ENCODE measurements at places on chromosomes 2 and 18.
A peak's percentile ranks its signal among the peaks of the same experiment; 100 is the strongest.

DNA sequence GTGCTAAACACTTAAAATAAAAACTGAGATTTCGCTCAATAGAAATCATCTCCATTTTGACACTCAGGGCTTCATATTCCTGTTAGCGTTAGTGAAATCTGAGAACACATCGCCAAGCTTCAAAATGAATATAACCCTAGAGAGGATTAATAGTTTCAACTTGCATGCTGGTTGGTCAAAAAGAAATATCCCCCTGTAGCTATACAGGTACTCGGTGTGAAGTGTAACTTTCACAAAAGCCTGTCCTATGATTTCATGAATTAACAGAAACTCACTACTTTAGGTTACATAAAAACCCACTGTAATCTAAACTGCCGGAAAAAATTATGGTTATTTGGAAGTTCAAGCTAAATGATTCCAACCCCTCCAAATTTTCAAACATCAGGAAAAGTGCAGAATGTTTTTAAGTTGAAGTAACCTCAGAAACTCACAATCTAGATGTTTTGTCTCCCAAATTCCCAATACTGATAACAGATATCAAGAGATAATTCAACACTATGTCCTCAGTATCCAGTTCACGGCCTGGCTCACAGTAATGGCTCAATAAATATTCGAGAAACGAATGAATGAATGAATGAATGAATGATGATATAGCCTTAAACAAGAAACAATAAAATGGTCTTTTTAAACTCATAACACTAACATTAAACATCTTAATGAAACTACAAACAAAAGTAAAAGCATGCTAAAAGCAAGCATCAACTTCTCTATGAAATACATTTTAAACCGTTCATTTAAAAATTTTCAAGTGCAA is 2.5 kb downstream of the TLK1 start:
- H3K4me1 ChIP-seq, result peaks cover 56% of the 10 kb centered on the region
- H3K4me3 ChIP-seq, result peak overlapping the region; percentile 94
- peaks cover 12% of the 10 kb centered on the region for H3K36me3 ChIP-seq
- DNase-seq, result no peak
- H3K27me3 ChIP-seq, result no peaks in the 10 kb centered on the region

DNA sequence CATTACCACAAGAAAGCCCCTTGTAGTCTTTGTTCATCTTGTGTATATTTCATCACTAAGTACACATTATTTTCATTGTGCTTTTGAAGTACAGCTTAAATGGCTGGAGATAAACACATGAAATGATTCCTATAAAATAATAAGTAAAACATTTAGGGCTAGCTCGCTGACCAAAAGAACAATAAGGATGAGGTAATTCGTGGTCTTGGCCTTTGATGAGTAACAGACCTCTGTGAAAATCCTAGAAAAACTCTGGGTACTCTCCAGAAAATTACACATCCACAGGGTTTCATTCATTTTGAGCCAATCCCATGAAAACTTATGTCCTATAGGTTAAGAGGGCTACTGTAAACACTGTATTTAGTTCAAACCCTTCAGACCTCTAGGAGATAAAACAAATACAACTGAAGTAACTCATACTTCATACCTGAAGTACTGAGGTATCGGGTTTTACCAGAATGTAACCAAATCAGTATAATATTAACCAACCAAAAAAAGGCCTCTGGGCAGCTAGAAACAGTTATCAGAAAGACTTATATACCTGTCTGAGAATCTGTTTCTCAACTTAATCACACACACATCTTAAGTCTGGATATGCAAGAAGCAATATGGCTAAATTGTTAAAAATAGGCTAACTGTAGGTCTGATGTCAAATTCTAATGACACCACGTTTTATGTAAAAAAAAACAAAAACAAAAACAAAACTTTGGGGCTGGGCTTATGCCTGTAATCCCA is 31.0 kb downstream of the CFAP36 start:
- H3K4me3 ChIP-seq, result no peak overlapping the region
- peaks cover 49% of the 10 kb centered on the region for H3K36me3 ChIP-seq
- DNase-seq, result no peak

DNA sequence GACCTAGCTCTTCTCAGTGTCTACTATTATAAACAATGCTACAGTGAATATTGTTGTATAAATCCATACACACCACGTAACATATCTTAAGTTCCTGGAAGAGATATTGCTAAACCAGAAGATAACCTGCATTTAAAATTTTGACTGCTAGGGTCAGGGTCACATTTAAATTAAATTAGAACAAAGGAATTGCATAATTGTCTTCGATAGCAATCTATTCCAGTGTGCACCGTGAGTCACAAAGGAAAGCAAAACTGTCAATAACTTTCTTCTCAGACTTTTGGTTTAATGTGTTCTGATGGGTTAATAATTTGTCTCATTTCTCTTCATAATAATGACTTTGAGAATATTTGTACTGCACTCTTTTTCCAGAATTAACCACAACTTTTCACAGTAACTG is 4.2 kb downstream of the GEN1 start:
- peaks cover 21% of the 10 kb centered on the region for H3K36me3 ChIP-seq
- no peak overlapping the region for H3K4me3 ChIP-seq
- H3K27me3 ChIP-seq, result no peaks in the 10 kb centered on the region
- no peak overlapping the region for H3K27ac ChIP-seq
- no peak for DNase-seq

- no peaks in the 10 kb centered on the region for H3K36me3 ChIP-seq
- H3K27ac ChIP-seq, result no peak overlapping the region
- no peaks in the 10 kb centered on the region for H3K4me1 ChIP-seq
- H3K27me3 ChIP-seq, result peaks cover 10% of the 10 kb centered on the region
- no peak overlapping the region for H3K4me3 ChIP-seq
Observed at GRCh38 chr2:173623438-173624319, 269.0 kb downstream of the CDCA7 start.

DNA sequence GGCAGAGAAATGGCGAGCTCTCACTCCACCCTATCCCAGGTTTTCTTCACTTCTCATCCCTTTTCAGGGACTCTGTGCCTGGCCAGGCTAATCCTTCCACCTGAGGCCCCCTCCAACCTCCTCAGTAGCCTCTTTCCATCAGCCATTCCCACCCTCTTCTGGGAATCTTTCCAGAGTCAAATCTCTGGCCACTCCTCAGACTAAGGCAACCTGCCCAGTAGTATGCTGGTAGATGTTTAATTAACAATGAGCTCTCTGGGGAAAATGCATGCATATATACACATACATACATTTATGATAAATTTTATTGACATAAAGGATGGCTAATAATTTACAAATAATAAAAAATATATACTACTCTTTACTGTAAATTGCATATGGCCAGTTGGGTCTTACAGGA is 11.4 kb upstream of the ASPRV1 start:
- peaks cover 18% of the 10 kb centered on the region for H3K4me1 ChIP-seq
- peaks cover 4% of the 10 kb centered on the region for H3K27me3 ChIP-seq
- H3K4me3 ChIP-seq, result no peak overlapping the region
- H3K27ac ChIP-seq, result no peak overlapping the region

- H3K36me3 ChIP-seq, result no peaks in the 10 kb centered on the region
- no peak for DNase-seq
- H3K27ac ChIP-seq, result no peak overlapping the region
- H3K4me1 ChIP-seq, result peaks cover 2% of the 10 kb centered on the region
- H3K4me3 ChIP-seq, result no peak overlapping the region
Observed at GRCh38 chr2:236163471-236164200, 4.5 kb downstream of the GBX2 start.

- H3K27ac ChIP-seq, result no peak overlapping the region
- H3K36me3 ChIP-seq, result peaks cover 64% of the 10 kb centered on the region
- DNase-seq, result no peak
- no peaks in the 10 kb centered on the region for H3K27me3 ChIP-seq
Observed at GRCh38 chr2:197414515-197414914, 20.3 kb downstream of the SF3B1 start.

- H3K27me3 ChIP-seq, result no peaks in the 10 kb centered on the region
- H3K4me3 ChIP-seq, result no peak overlapping the region
- H3K4me1 ChIP-seq, result no peaks in the 10 kb centered on the region
- DNase-seq, result no peak
- no peak overlapping the region for H3K27ac ChIP-seq
Observed at GRCh38 chr2:37786854-37787253, 115.4 kb upstream of the CDC42EP3 start.

DNA sequence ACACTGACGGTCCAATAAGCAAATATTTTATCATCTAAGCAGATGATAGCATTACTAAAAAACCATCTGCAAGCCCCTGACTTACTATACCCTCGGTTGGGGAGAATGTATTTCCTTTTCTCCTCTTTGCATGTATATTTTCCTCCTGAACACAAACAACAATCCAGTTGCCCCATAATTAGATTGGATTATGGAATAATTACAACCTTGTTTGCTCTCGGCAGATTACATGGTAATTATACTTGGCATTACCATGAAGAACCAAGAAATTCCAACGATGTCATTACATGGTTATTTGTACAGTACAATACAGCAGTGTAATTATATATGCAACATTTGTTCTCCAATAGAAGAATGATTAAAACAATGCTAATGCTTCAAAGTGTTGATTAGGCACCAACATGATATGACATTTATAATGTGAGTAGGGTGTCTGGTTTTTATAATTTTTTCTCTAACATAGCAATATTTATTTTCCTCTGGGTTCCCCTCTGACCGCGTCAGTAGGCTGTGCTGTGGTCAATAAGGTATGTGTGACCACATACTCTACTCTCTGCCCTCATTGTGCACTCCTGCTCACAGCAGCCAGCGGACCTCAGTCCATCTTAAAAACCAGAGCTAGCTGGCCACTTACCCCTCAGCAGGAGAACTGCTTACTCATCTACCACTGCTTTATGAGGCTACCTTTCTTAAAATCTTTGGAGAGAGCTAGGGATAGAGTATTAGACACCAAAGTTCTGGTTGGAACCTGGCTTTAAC is 176.1 kb downstream of the INSIG2 start:
- no peak overlapping the region for H3K27ac ChIP-seq
- peaks cover 7% of the 10 kb centered on the region for H3K27me3 ChIP-seq
- DNase-seq, result no peak
- no peak overlapping the region for H3K4me3 ChIP-seq

GRCh38 chr2:106160786-106161261 is 33.3 kb downstream of the UXS1 start:
- H3K27me3 ChIP-seq, result no peaks in the 10 kb centered on the region
- H3K27ac ChIP-seq, result peak overlapping the region; percentile 99
- H3K36me3 ChIP-seq, result peaks cover 71% of the 10 kb centered on the region
- peak; percentile 57 for DNase-seq
- peaks cover 75% of the 10 kb centered on the region for H3K4me1 ChIP-seq

GRCh38 chr2:124610866-124611265 is 585.8 kb downstream of the CNTNAP5 start:
- H3K36me3 ChIP-seq, result no peaks in the 10 kb centered on the region
- no peak overlapping the region for H3K4me3 ChIP-seq
- H3K27me3 ChIP-seq, result no peaks in the 10 kb centered on the region
- no peak for DNase-seq
- no peak overlapping the region for H3K27ac ChIP-seq

- peak overlapping the region; percentile 95 for H3K27ac ChIP-seq
- no peaks in the 10 kb centered on the region for H3K27me3 ChIP-seq
- peak overlapping the region; percentile 92 for H3K4me3 ChIP-seq
- peaks cover 10% of the 10 kb centered on the region for H3K4me1 ChIP-seq
- H3K36me3 ChIP-seq, result peaks cover 45% of the 10 kb centered on the region
Observed at GRCh38 chr18:35241448-35241804, 592 bp downstream of the ZNF397 start.

- H3K4me1 ChIP-seq, result peaks cover 4% of the 10 kb centered on the region
- no peaks in the 10 kb centered on the region for H3K36me3 ChIP-seq
- H3K27me3 ChIP-seq, result peaks cover 10% of the 10 kb centered on the region
- DNase-seq, result no peak
- no peak overlapping the region for H3K27ac ChIP-seq
Observed at GRCh38 chr2:203549406-203549805, 14.3 kb upstream of the RAPH1 start.

DNA sequence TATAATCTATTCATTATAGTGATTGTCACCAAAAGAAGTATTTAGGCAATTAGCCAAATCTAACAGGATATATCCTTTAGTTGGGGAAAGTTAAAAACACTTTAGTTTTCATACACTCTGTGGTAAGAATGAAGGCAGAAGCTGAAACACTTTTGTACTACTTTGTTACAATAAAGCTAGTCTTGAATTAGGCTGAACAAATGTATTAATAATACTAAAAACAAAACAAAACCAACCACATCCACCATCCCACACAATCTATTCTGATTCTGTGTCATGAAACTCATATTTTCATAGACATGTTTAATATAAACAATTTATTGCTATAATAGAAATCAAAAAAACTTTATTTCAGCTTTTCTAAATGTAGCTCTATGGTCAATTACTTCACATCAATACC is 508.8 kb downstream of the ZEB2 start:
- H3K27me3 ChIP-seq, result no peaks in the 10 kb centered on the region
- H3K4me1 ChIP-seq, result no peaks in the 10 kb centered on the region
- no peak for DNase-seq
- H3K36me3 ChIP-seq, result peaks cover 8% of the 10 kb centered on the region

- H3K4me3 ChIP-seq, result no peak overlapping the region
- no peak overlapping the region for H3K27ac ChIP-seq
- peaks cover 61% of the 10 kb centered on the region for H3K27me3 ChIP-seq
- H3K4me1 ChIP-seq, result no peaks in the 10 kb centered on the region
Observed at GRCh38 chr2:238848976-238849853, 1.3 kb downstream of the TWIST2 start.

DNA sequence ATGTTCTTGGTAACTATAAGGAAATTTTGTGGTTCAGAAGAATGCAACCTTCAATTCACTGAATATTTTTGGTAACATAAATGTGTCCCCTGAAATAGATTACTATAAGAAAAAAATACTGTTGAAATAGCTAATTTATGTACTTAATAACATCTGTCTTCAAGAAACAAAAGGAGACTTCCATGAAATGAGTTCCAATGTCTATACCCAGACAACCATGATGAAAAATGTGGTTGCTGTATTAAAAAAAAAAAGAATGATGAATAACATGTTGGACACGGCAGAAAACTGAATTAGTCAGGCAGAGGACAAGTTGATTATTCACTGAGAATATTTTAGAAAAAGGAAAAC is 98.5 kb downstream of the TACR1 start:
- peaks cover 3% of the 10 kb centered on the region for H3K27me3 ChIP-seq
- no peak overlapping the region for H3K4me3 ChIP-seq
- no peaks in the 10 kb centered on the region for H3K4me1 ChIP-seq
- no peaks in the 10 kb centered on the region for H3K36me3 ChIP-seq
- no peak for DNase-seq

GRCh38 chr18:2627821-2628276 is 27.7 kb upstream of the SMCHD1 start:
- DNase-seq, result peak; percentile 28
- peak overlapping the region; percentile 58 for H3K27ac ChIP-seq
- H3K36me3 ChIP-seq, result peaks cover 23% of the 10 kb centered on the region
- H3K4me1 ChIP-seq, result peaks cover 29% of the 10 kb centered on the region
- no peak overlapping the region for H3K4me3 ChIP-seq
- no peaks in the 10 kb centered on the region for H3K27me3 ChIP-seq

- no peak overlapping the region for H3K4me3 ChIP-seq
- no peak overlapping the region for H3K27ac ChIP-seq
- H3K27me3 ChIP-seq, result no peaks in the 10 kb centered on the region
- no peaks in the 10 kb centered on the region for H3K36me3 ChIP-seq
Observed at GRCh38 chr18:28875059-28875458, 698.1 kb upstream of the CDH2 start.

- H3K36me3 ChIP-seq, result no peaks in the 10 kb centered on the region
- H3K4me3 ChIP-seq, result no peak overlapping the region
- no peaks in the 10 kb centered on the region for H3K27me3 ChIP-seq
- no peak overlapping the region for H3K27ac ChIP-seq
- H3K4me1 ChIP-seq, result peaks cover 20% of the 10 kb centered on the region
Observed at GRCh38 chr18:35501369-35501768, 3.6 kb upstream of the INO80C start.

GRCh38 chr2:73642338-73643018 is at the start of gene NAT8:
Gene NAT8, minus strand, starts transcription at chr2:73642422. Its CDS starts 794 bp downstream, at chr2:73641628.
- H3K27me3 ChIP-seq, result peaks cover 17% of the 10 kb centered on the region
- no peak within 1 kb of the TSS for H3K4me3 ChIP-seq
- H3K36me3 ChIP-seq, result no peaks in the 10 kb centered on the region
- H3K27ac ChIP-seq, result no peak within 1 kb of the TSS
- H3K4me1 ChIP-seq, result no peaks in the 10 kb centered on the region

- no peak overlapping the region for H3K27ac ChIP-seq
- H3K36me3 ChIP-seq, result no peaks in the 10 kb centered on the region
- H3K27me3 ChIP-seq, result no peaks in the 10 kb centered on the region
Observed at GRCh38 chr2:66872986-66873754, 438.2 kb downstream of the MEIS1 start.
